ENCODE measurements at places on chromosomes 16 and 17.

GRCh38 chr17:64326420-64327054 is 63.5 kb upstream of the TEX2 start:
- H3K27me3 ChIP-seq, result no peaks in the 10 kb centered on the region
- H3K36me3 ChIP-seq, result no peaks in the 10 kb centered on the region
- no peak overlapping the region for H3K4me3 ChIP-seq

DNA sequence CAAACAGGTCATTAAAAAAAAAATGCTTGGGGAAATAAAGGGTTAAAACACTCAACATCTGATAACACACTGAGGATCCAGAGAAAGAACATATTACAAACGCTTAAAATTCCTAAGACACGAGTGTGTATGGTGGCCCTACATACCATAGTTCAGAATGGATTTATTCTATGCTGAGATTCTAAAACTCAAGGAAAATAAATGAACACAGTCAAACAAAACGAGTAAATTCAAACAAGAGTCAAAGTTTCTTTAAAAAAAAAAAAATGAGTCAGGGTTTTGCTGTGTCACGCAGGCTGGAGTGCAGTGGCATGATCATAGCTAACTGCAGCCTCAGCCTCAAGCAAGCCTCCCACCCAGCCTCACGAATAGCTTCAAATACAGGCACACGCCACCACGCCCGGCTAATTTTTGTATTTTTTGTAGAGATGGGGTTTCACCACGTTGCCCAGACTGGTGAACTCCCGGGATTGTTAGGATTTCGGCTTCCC is 17.4 kb downstream of the CRK start:
- no peak overlapping the region for H3K4me3 ChIP-seq
- no peak for DNase-seq
- no peaks in the 10 kb centered on the region for H3K27me3 ChIP-seq
- no peaks in the 10 kb centered on the region for H3K4me1 ChIP-seq

DNA sequence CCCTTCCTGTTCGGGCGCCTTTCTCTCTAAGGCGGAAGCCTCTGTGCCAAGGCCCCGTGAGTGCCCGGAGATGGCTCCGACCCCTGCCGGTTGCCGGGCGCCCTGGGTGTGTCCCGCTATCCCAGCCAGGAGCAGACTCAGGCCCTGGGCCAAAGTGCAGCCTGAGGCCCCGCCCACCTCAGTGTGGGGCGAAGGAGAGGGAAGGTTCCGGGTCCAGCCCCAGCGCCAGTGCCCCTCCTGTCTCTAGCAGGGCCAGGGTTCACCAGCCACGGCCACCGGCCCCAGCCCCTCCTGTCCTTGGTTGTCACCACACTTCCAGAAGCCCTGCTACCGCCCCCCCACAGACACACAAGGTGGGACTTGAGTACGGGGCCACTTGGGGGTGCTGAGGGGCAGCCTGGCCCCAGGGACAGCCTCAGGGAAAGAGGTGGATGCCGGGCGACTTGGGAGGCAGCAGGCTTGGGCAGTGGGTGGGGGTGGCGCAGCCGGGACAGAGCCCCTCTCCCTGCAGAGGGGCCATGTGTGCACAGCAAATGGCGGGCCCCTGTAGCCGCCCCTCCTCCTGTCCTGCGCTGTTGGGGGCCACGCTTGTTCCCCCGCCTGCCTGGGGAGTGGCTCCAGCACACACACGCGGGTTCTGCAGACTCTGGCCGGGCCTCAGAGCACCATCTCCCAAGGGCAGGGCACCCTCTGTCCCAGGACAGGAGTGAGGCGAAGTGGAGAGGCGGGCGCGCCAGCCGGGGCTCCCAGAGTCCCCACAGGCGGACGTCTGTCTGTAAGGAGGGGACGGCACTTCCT is 6.0 kb downstream of the C1QTNF8 start:
- peak overlapping the region; percentile 40 for H3K4me3 ChIP-seq
- H3K36me3 ChIP-seq, result no peaks in the 10 kb centered on the region
- peaks cover 10% of the 10 kb centered on the region for H3K4me1 ChIP-seq

DNA sequence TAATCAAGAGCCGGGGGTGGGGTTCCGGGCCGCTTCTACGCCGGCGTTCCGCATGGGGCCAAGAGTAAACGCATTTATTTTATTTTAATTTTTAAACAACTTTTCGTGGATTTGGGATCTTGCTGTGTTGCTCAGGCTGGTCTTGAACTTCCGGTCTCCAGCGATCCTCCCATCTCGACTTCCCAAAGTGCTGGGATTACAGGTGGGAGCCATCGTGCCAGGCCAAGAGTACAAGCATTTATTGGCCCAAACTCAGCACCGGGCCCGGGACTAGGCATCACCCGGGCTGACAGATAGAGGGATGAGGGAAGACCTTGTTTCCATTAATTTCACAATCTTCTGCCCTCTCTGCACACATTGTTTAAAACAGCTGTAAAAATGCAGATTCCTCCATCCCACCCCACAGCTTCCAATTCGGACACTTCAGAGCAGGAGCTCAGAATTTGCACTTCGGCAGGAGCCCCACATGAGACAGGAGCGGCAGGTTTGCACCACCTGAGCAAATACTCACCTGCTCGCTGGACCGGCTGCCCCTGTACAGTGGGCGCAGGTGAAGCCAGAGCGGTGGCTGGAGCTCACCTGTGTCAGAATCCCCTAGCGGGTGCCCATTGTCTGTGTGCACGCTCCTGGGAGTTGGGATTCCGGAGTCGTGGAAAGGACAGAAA is 663 bp upstream of the GINS2 start:
- no peaks in the 10 kb centered on the region for H3K36me3 ChIP-seq
- no peak for DNase-seq
- H3K4me1 ChIP-seq, result no peaks in the 10 kb centered on the region
- no peak overlapping the region for H3K27ac ChIP-seq
